ENCODE measurements at places on chromosomes 3 and 15.

GRCh38 chr3:4493941-4494894 lies 1.1 kb downstream of the ITPR1 start:
- no peak for ATAC-seq

DNA sequence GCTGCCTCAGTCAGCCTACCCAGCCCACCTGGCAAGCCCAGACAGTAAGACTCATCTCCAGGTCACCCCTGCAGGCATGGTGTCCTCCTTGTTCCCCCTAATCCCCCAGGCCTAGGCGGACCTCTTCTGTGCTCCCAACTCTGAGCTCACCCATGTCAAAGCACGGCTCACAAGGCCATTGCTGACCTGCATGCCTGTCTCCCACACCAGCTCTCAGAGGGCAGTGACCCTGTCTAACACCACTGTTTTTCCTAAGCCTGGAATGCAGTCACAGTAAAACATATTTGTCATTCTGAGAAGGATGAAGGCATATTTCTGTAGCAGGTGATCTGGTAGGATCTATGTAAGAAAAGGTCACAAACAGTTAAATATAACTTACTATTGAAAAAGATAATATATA lies 110.3 kb upstream of the HACD2 start:
- ATAC-seq, result no peak

DNA sequence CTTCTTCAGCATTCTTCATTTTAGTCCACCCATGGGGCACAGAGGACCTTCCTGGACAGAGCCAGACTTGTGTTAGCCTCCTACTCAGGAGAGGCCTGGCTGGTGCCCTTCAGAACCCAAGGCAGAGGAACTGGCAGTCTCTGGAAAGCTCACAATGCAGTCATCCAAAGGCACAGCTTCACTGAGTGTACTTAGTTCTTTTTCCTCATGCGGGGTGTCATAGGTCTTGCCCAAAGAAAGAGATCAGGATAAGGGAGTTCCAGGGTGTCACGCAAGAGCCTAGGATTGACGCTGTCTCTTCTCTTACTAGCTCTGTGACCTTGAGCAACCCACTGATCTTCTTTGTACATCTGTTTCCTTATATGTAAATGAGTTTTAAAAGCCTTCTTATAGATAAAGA lies 58.7 kb downstream of the CD200 start:
- no peak for ATAC-seq

GRCh38 chr3:17399586-17399985 lies 342.8 kb downstream of the TBC1D5 start:
- ATAC-seq, result peak; percentile 67

- ATAC-seq, result no peak
Measured at GRCh38 chr3:183491109-183491922, 62.9 kb upstream of the MCF2L2 start.
